ENCODE measurements at places on chromosomes 12 and 14.
A peak's percentile ranks its signal among the peaks of the same experiment; 100 is the strongest.

GRCh38 chr12:913919-914698 is 35.4 kb downstream of the RAD52 start:
- DNase-seq, result no peak

GRCh38 chr14:22438742-22439141 is 150.3 kb downstream of the DAD1 start:
- no peak for DNase-seq

GRCh38 chr12:106267535-106267934 is 19.7 kb upstream of the CKAP4 start:
- no peak for DNase-seq

- no peak for DNase-seq
These were observed 24.7 kb upstream of the BEGAIN start for GRCh38 chr14:100611811-100612480.

DNA sequence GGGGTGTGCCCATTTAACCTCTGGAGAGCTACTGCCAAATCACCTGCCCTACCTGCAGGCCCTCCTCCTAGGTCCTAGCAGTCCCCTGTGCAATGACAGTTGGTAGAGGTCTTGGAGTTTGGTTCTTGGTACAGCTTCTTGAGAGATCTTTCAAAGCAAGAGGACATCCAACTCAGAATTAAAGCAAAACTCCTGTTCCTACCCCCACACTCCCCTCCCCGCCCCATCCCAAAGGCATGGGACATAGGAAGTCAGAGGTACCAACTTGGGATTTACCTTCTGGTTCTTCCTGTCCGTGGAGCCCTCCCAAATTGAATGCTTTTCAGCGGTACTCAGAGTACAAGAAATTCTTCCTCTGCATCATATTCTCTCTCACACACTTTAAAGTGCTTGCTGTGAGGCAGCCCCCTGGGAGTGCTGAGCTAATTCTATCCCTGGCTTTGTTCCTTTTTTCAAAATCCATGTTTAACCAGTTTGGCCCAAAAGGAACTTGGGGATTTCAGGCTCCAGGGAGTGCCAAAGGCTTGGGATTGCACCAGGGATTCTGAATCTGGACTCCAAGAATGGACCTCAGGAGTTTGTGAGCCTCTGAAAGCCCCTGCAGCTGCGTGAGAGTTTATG is 40.8 kb downstream of the GALNT16 start:
- no peak for DNase-seq

GRCh38 chr12:4450551-4451112 is 5.0 kb upstream of the FGF6 start:
- no peak for DNase-seq

DNA sequence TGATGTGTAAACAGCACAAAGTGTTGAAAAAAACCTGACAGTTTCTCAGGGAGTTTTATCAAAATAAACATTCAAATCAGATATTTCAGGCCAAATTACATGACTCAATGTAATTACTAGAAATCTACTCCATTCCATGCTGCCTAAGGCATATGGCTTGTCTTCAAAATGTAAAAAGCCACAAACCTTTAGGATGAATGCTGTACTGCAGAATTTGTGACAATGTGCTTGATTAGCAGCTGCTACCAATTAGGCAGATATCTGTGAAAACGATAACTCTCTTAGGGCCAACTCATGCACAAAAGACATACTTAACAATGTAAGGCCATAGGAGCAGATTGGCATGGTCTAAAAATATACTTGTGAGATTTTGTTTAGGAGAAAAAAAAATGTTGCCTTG is 267.0 kb downstream of the DACT1 start:
- no peak for DNase-seq

GRCh38 chr14:50257732-50258131 is 26.4 kb upstream of the SOS2 start:
- no peak for DNase-seq

- no peak for DNase-seq
These were observed 9.2 kb downstream of the KRT1 start for GRCh38 chr12:52670961-52671360.

GRCh38 chr14:58574623-58575022 is 63.1 kb upstream of the DACT1 start:
- DNase-seq, result no peak

- DNase-seq, result peak; percentile 47
These were observed 806.0 kb downstream of the VRK1 start for GRCh38 chr14:97603201-97603600.

DNA sequence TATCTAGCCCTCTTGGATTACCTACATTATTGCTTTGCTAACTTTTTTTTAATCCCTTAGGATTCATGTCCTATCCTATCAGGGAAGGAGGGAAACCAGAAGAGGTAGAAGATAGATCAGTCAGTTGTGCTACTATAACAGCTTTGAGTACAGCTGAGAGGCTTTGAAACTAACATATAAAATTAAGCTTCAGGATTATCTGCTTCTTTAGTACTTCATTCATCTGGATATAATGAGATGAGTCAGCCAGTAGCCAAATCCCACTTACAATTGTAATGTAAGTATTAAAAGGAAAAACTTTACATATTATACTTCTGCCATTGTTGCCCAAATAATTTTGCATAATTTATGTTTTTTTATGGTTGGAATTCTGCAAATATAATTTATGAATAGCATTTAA is 33.4 kb upstream of the ANO6 start:
- DNase-seq, result no peak

GRCh38 chr12:64099397-64099796 is 122.7 kb downstream of the KICS2 start:
- DNase-seq, result no peak

- DNase-seq, result no peak
These were observed 610 bp upstream of the KMT2D start for GRCh38 chr12:49061157-49061650.

DNA sequence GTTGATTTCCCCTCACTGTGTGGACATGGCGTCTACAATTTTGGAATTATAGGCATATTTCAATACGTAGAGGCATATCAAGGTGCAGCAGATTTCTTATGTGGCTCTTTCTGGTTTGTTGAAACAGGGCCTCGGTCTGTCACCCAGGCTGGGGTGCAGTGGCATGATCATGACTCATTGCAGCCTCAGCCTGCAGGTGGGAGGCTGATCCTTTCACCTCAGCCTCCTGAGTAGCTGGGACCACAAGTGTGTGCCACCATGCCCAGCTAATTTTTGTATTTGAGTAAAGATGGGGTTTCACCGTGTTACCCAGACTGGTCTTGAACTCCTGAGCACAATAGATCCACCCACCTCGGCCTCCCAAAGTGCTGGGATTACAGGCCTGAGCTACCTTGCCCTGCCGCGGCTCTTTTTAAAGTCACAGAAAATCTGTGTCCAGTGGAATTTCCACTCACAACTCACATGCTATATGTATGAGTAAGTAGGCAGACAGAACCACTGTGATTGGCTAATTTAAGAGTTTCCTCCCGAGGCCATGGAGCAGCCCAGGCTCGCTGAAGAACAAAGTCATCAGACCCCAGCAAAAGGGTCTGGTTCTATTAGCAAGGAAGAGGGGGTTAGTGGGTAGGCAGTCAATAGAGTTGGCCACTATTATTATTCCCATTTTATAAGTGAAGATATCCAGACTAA is 9.1 kb downstream of the GNG2 start:
- peak; percentile 60 for DNase-seq

DNA sequence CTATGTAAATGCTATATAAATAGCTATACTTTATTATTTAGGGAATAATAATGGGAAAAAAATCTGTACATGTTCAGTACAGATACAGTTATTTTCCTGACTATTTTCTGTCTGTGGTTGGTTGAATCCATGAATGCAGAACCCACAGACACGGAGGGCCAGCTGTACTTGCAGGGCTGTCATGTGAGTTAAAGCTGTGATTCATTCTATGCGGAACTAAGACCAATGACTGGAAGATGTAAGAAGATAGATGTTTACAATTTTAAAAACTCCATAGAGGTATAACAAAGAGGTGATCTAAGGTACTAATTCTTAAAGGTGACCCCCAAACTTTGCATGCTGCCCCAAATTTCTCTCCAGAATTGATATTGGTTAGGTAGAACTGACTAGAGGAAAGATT is 14.6 kb downstream of the PCNX4 start:
- no peak for DNase-seq

DNA sequence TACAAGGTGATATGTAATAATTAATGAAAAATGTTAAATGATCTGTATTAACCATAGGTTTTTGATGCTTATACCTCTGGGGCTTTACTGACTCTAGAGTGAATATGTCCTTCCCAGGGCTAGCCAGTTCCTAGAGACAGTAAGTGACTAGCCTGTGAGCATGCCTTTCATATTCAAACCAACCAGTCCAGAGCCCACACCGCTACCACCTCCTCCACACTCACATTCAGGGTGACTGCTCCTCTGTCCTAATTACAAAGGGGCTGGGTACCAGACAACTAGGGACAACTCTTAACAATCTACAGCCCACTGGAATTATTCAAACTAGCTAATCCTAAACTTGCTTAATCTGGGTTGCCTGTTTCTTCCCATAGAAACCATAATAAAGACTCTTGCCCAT is 49.0 kb downstream of the RALGAPA1 start:
- DNase-seq, result no peak

GRCh38 chr12:49555631-49556390 is 12.1 kb downstream of the MCRS1 start:
- no peak for DNase-seq

Data from effector memory CD4-positive, alpha-beta T cell (primary cell).